ENCODE measurements at places on chromosomes 1 and 21.

DNA sequence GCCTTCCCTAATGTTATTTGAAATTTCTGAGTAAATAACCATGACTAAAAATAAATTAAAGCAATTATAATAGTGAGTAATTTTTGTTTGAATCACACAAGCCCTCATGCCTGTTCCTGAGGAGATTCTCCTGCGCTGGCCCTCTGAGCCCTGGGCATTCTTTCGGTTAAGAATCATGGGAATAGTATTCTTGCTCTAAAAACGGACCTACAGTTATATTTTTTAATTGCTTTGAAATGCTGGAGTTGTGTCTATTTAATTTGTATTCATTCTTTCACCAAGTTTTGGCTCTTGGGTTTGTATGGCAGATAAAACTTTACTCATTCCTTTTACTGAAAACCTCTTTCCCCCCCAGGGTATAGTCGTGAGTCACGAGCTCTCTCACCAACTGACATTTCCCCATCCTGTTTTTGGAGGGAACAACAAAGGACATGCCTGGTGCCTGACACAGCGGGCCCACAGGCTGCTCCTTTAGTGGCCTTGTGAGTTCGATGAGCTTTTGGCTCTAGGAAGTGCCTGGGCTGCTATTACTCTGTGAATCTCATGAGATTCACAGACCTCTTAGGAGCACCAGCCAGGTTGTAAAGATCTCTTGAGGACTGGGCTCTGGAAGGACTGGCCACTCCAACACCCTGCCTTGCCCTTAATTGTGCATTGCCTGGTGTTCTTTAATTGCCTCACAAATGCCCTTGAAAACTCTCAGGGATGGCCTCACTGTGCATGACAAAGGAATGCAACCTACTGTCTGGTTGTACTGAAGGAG lies 58.6 kb downstream of the DDR2 start:
- peak; percentile 74 for DNase-seq

- DNase-seq: no peak
Measured at GRCh38 chr1:157437296-157437695, 115.0 kb downstream of the FCRL5 start.

GRCh38 chr1:88946861-88947260 lies 45.6 kb downstream of the KYAT3 start:
- DNase-seq: no peak

DNA sequence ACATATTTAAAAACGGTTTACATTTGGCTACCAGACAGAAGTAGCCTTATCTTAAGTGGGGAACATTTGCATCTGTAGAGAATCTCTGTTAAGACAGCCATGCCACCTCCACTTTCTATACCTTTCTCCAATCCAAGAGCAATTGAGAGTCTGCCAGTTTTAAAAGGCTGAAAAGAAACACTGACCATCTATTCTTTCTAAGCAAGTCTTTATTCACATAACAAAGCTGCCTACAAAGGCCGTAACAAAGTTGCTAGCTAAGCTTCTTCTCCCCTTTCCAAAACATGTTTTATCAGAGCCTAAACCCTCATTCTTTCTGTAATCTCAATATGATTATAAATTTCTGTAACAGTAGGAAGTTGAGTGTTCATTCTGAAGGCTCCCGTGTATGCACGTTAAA lies 1078.3 kb downstream of the NCAM2 start:
- no peak for DNase-seq

GRCh38 chr1:7117399-7118281 lies 332.4 kb downstream of the CAMTA1 start:
- peak; percentile 83 for DNase-seq

GRCh38 chr1:37461698-37462436 lies 12.5 kb upstream of the ZC3H12A start:
- DNase-seq: no peak

DNA sequence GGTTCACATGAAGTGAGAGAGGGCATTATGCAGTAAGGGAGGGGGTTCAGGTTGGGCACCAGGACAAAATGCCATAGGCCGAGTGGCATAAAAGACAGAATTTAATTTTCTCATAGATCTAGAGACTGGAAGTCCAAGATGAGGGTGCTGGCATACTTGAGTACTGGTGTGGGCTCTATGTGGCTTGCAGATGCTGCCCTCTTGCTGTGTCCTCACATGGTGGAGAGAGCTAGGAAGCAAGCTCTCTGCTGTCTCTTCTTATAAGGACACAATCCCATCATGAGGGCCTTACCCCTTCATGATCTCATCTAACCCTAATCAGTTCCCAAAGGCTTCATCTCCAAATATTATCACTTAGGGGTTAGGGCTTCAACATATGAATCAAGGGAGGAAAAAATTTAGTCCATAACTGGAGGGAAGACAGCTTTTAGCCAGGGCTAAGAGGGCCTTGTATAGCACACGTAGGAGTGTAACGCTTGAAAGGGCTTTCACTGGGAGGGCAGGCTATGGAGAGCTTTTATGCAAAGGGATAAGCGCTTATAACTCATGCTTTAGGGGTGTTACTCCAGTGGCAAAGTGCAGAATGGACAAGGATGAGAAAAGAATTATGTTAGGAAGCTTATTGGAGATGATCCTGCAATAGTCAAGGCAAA lies 64.5 kb downstream of the PLPPR5 start:
- DNase-seq: no peak

DNA sequence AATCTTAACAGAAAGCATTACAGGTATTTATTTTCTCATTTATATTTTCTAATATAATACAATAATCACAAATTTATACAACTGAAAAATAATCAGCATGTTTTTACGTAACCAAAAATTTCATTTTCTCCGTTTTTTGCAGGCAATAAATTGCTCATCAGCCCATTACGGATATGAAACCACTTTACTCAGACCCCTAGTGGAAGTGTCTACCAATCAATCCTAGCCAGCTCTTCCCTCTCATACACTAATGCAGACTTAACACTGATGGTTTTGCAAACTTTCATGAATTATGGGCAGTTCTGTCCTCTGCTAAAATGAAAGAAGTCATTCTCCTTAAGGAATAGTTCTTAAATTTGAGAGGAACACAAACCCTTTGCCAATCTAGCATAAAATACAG lies 124.7 kb downstream of the EIF4G3 start:
- DNase-seq: no peak

DNA sequence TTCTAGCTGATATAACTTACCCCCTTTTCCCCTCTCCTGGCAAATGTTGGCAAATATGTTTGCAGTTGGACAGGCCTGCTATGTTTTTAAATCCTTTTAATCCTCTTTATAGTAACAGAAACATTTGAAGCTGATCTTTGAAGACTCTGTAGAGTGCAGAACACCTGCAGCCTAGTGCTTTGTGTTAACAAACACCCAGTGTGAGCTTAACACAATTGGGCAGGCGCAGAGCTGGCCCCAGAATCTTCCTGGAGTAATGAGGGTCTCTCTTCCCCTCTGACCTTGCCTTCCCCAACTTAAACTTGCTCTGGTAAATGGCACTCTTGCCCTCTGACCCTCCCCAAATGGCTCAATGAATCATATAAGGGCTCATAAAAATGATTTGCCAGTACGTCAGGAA lies 247.9 kb upstream of the LYPLAL1 start:
- no peak for DNase-seq

- DNase-seq: no peak
Measured at GRCh38 chr21:21268061-21268471, 269.9 kb downstream of the NCAM2 start.

DNA sequence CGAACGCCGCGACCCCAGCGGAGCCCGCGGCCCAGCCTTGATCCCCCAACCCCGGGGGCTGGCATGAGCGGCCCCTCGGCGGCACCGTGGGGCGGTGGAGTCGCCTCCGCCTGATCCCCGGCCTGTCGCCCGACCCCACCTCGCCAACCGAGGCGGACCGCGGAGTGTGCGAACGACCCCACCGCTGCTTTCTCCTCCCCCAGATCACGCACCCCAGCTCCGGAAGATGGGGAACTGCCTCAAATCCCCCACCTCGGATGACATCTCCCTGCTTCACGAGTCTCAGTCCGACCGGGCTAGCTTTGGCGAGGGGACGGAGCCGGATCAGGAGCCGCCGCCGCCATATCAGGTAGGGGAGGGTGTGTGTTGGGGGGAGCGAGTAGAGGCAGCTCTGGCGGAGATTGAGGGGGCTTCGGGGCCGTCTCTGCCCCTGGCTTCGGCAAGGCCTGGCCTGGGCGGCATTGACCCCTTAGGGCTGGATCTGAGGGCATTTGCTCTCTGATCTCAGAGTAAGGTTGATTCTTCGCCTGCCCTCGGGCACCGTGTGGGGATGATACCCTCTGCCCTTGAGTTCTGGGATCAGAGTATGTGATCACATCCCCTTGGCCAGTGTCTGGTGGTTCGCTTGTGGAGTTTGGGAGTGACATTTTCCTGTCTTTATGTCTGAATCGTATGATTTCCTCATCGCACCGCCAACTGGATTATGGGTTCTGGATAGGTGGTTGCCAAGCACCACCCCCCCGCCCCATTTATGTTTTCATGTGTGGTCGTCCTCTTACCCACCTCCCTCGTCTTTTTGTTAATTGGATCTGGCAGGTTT lies 668 bp downstream of the RNF11 start:
- DNase-seq: peak; percentile 35

GRCh38 chr1:72649211-72649888 lies 367.0 kb upstream of the NEGR1 start:
- no peak for DNase-seq
